Large intestine (tissue), 12 donors: ENCODE measurements at places on chromosomes 1 and 21. TPM values are rescaled to one million over a fixed set of nuclear protein-coding genes. Genes with fewer than 3 reads are reported as not detected.

DNA sequence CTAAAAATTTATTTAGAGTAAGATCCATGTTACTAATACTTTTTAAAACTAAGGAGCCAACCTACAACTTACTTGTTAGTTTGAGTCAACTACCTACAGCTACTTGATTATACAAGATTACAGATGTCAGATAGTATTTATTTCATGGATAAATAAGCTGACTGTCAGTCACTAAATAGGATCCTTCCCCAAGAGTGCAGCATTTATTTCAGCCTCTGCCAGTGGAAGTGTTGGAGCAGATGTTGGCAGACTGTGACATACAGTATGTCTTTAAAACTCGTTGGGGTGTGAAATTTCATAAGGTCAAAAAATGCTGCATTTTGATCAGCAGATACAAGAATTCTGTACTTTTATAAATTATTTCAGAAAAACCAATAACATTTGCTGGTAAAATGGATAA, 156.2 kb downstream of the AKT3 start:
- DNase-seq = no peak

DNA sequence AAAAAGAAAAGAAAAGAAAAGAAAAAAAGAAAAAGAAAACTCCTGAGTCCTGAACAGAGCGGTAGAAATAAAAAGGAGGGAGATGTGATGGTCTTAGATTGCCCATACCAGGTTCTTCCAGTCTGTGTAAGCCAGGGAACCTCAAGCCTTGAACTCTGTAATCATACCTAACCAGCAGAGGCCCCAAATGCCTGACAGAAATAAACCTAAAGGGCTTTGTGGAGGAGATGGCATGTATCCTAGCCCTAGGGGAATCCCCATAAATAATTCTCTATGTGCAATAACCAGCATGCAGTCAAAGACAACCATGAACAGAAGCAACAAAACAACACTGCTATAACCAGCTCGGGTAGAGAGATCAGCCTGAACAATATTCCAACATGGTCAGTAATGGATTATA, 40.4 kb downstream of the USP48 start:
- no peak for DNase-seq

DNA sequence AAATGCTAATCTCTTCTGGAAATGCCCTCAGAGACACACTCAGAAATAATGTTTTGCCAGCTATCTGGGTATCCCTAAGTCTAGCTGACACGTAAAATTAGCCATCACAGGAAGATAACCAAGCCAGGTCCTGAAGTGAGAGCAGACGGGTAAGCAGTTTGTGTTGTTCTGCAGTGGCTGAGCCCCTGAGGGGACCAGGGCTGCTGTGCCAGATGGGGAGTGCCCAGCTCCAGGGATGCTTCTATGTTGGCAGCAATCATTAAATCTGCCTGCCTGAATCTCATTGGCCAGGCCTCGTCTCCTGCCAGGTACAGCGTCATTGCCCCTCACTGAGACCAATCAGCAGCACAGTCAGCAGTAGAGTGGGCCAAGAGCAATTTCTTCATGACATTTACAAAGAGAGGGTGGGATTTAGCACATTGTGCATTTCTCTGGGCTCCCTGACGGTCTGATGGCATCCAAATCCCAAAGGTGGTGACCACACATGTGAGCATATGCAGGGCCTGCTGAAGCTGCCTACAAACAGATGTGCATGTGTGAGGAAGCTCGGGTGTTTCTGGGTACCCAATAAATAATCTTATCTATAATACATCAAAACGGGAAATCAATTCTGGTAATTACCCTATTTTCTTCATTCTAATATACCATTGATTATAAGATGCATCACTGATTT, 58.7 kb upstream of the LRRN2 start:
- DNase-seq = no peak

DNA sequence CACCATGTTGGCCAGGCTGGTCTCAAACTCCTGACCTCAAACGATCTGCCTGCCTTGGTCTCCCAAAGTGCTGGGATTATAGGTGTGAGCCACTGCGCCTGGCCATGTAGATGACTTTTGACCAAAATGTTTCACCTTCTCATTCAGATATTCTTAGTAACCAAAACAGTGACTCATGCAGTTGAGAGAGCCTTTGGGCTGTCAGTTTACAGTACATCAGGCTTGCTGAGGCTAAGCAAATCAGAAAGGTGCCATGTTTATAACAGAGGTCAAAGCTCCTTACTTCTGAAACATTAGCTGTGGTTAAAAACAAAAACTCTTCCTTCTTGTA, 21.0 kb downstream of the CNIH4 start:
- DNase-seq = no peak

DNA sequence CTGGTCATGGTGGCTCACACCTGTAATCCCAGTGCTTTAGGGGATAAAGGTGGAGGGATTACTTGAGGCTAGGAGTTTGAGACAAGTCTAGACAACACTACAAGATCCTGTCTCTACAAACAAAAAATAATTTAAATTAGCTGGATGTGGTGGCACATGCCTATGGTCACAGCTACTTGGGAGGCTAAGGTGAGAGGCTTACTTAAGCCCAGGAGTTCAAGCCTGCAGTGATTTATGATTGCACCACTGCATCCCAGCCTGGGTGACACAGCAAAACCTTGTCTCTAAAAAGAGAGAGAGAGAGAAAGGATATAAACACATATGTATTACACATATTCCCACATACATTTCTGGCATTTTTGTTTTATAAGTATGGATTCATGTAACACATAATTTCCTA, 325.2 kb downstream of the DUSP10 start:
- DNase-seq = no peak

- no peak for DNase-seq
These were observed 10.2 kb downstream of the CAMK1G start for GRCh38 chr1:209593747-209594146.

Gene RGS13
- 2.3 TPM for polyA plus RNA-seq

Gene CD1E
- polyA plus RNA-seq = 0.34 TPM

Gene AK2
- polyA plus RNA-seq = 192 TPM
